GM23248 (cell line): ENCODE measurements at places on chromosomes 16 and 17. TPM values are rescaled to one million over a fixed set of nuclear protein-coding genes. Genes with fewer than 3 reads are reported as not detected.

Gene CES5A
- not detected in 2 replicates for total RNA-seq

Gene RRAD
- 0.22 and 1.1 TPM in 2 replicates for total RNA-seq

Gene MRPL10
- total RNA-seq = 24.8 and 37.3 TPM in 2 replicates

GRCh38 chr16:54417384-54417783 is 130.8 kb upstream of the IRX3 start:
- no peaks in the 10 kb centered on the region for H3K27me3 ChIP-seq
- no peak overlapping the region for H3K27ac ChIP-seq
- H3K4me1 ChIP-seq = no peaks in the 10 kb centered on the region
- H3K4me3 ChIP-seq = no peak overlapping the region
- no peaks in the 10 kb centered on the region for H3K36me3 ChIP-seq

- peaks cover 3% of the 10 kb centered on the region; the same call in 1 of the 2 replicates for H3K4me1 ChIP-seq
- no peak overlapping the region for H3K27ac ChIP-seq
- H3K4me3 ChIP-seq = no peak overlapping the region
- no peaks in the 10 kb centered on the region for H3K36me3 ChIP-seq
- no peak for DNase-seq
These were observed 5.7 kb upstream of the ADAP2 start for GRCh38 chr17:30915833-30916611.

DNA sequence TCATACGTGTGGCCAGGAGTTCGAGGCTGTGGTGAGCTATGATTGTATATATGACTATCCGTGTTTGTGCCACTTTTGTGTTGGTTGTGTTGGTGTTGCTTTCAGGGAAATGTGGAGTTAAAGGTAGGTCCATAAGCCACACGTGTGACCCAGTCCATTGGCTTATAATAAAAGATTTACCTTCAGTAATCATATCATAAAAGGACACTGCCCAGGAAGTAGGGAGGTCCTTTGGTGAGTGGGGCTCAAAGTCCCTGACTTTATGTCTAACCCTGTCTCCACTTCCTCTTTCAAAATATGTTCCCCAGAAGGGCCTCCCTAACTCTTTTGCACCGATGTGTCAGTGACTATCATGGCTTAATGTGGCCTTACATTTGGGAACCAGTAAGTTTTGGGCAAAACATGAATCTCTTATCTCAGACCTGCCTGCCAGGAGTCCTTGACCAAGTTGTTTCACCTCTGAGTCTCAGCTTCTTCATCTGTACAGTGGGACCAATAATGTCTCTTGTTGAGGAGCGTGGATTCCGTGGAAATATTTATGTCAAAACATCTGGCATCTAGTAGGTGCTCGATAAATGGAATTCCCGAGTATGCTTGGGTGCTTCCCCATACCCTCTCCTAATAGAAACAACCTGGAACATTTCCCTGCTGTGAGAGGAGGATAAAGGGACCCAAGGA is 4.8 kb downstream of the TNP2 start:
- no peaks in the 10 kb centered on the region for H3K27me3 ChIP-seq
- peaks cover under 1% of the 10 kb centered on the region; the same call in 1 of the 2 replicates for H3K4me1 ChIP-seq
- no peaks in the 10 kb centered on the region for H3K36me3 ChIP-seq
- no peak overlapping the region for H3K4me3 ChIP-seq
- no peak for DNase-seq

- H3K4me1 ChIP-seq = no peaks in the 10 kb centered on the region
- no peaks in the 10 kb centered on the region for H3K36me3 ChIP-seq
- DNase-seq = no peak
- H3K27ac ChIP-seq = no peak overlapping the region
- peaks cover 16% of the 10 kb centered on the region for H3K27me3 ChIP-seq
These were observed 42.3 kb downstream of the ABCC12 start for GRCh38 chr16:48113471-48113870.

DNA sequence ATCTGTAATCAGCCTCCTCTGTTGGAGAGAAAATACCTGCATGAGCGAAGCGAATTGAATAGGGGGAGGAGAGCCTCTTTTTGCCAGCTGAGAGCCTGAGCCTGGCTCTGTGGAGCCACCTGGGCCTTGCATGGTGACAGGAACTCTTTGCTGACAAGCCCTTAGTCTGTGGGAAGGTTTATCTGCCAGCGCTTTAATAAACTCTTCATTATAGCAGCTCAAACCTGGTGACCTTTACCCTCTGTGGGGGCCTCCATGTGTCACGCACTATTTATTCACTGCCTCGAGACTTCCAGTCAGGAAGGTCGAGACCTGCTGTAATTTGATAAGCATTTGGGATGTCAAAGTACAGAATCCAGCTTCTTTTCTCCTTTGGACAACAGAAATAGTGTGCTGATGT is 282.6 kb downstream of the CBLN1 start:
- H3K27me3 ChIP-seq = no peaks in the 10 kb centered on the region
- no peak overlapping the region for H3K4me3 ChIP-seq
- H3K36me3 ChIP-seq = no peaks in the 10 kb centered on the region
- DNase-seq = no peak
- no peak overlapping the region for H3K27ac ChIP-seq
- H3K4me1 ChIP-seq = no peaks in the 10 kb centered on the region

DNA sequence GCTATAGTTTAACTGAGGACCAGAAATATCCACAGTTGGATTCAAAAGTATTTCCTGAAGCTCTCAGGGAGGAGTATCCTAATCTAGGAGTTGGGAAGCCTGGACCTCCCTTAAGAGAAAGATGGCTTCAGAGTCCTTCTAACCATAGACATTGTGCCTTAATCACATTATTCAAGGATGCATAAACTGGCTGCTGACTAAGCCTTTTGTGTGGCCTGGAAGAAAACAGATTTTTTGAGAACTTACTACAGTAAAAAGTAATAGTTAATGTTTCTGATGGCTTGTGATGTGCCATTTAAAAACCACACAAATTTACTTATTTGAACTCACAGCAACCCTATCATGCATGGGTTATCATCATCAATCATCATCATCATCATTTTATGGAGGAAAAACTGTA is 126.2 kb upstream of the RPL38 start:
- H3K27ac ChIP-seq = no peak overlapping the region
- no peaks in the 10 kb centered on the region for H3K36me3 ChIP-seq
- DNase-seq = no peak
- no peaks in the 10 kb centered on the region for H3K27me3 ChIP-seq
- no peaks in the 10 kb centered on the region for H3K4me1 ChIP-seq
- no peak overlapping the region for H3K4me3 ChIP-seq

- no peaks in the 10 kb centered on the region for H3K27me3 ChIP-seq
- DNase-seq = no peak
- H3K4me3 ChIP-seq = peak overlapping the region; percentile 95; the same call in 1 of the 2 replicates
These were observed 4.0 kb downstream of the RNASEK start for GRCh38 chr17:7016418-7016817.

DNA sequence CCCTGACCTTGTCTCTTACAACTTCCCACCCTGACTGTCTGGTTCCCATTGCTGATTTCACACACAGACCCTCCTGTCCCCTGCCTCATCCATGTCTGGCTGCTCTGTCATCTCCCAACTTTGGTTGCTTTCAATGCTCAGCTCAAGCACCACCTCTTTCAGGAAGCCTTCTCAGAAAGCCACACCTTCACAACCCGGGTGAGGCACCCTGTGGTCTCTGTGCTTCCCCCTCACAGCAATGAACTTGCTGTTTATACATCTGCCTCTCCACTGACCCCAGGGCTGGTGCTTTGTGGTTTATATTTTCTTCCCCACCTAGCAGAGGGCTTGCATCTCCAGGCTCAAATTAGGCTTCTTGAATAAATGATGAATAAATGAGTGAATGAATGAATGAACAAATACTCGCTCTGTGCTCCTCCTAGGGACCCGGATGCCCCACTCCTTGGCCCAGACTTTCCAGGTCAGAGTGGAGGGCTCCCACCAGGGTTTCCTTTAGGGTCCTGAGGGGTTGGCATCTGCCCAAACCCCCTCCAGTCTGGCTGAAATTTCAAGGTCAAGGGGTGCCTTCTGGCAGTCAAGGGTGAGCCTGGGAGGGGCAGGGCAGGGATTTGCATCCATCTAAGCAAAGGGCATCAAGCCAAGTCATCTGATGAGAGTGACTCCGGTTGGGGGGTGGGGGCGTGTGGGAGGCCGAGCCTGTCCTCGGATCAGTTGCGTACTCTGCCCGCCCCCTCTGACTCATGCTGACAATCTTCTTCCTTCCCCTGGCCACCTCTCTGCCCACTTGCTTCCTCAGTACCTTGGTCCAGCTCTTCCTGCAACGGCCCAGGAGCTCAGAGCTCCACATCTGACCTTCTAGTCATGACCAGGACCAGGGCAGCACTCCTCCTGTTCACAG is at the start of gene ITGAX:
Gene ITGAX, plus strand, starts transcription at position 783 of the 898 bp plus-strand sequence. Its CDS starts 79 bp downstream, at position 862.
- no peaks in the 10 kb centered on the region for H3K27me3 ChIP-seq
- no peaks in the 10 kb centered on the region for H3K4me1 ChIP-seq
- peak; percentile 46 for DNase-seq
- H3K27ac ChIP-seq = no peak within 1 kb of the TSS
- no peak within 1 kb of the TSS for H3K4me3 ChIP-seq

- peaks cover 9% of the 10 kb centered on the region; the same call in 1 of the 2 replicates for H3K36me3 ChIP-seq
- no peak overlapping the region for H3K4me3 ChIP-seq
- H3K27me3 ChIP-seq = no peaks in the 10 kb centered on the region
- H3K27ac ChIP-seq = no peak overlapping the region
- H3K4me1 ChIP-seq = no peaks in the 10 kb centered on the region
These were observed 25.1 kb upstream of the IL17C start for GRCh38 chr16:88613293-88613692.

DNA sequence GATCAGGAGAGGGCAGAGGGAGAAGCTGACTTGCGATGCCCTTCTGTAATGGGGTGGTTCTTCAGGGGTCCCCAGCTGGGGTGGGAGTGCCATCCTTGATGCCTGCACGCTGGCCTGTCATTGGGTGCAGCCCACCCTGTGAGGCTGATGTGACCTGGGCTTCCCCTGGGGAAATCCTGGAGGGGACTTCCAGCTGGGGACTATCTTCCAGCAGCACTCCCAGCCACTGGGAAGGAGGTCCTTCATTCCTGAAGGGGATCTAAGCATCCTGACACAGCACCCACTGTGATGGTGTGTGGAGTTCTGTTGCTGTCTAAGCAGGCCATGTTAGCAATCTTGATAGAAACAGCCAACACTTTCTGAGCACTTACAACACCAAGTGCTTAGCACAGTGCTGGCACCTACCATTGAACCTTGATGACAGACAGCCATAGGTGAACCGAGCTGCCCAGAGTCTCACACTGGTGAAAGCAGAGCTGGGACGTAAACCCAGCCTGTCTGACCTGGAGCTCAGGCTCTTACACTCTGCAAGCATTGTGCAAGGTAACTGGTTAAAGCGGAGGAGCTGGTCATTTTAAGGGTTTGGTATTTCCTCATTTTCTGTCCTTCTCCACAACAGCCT is 211.3 kb downstream of the CCDC182 start:
- no peak overlapping the region for H3K27ac ChIP-seq
- no peaks in the 10 kb centered on the region for H3K27me3 ChIP-seq

- H3K27ac ChIP-seq = no peak overlapping the region
- H3K4me3 ChIP-seq = no peak overlapping the region
- peaks cover 43% of the 10 kb centered on the region for H3K27me3 ChIP-seq
- H3K4me1 ChIP-seq = no peaks in the 10 kb centered on the region
- DNase-seq = no peak
These were observed 1.5 kb upstream of the PRR29 start for GRCh38 chr17:63996430-63997182.

GRCh38 chr16:58124601-58124915 is 4.6 kb downstream of the CFAP20 start:
- DNase-seq = peak; percentile 70
- H3K4me3 ChIP-seq = no peak overlapping the region
- H3K27ac ChIP-seq = peak overlapping the region; percentile 57
- no peaks in the 10 kb centered on the region for H3K27me3 ChIP-seq
- no peaks in the 10 kb centered on the region for H3K36me3 ChIP-seq

DNA sequence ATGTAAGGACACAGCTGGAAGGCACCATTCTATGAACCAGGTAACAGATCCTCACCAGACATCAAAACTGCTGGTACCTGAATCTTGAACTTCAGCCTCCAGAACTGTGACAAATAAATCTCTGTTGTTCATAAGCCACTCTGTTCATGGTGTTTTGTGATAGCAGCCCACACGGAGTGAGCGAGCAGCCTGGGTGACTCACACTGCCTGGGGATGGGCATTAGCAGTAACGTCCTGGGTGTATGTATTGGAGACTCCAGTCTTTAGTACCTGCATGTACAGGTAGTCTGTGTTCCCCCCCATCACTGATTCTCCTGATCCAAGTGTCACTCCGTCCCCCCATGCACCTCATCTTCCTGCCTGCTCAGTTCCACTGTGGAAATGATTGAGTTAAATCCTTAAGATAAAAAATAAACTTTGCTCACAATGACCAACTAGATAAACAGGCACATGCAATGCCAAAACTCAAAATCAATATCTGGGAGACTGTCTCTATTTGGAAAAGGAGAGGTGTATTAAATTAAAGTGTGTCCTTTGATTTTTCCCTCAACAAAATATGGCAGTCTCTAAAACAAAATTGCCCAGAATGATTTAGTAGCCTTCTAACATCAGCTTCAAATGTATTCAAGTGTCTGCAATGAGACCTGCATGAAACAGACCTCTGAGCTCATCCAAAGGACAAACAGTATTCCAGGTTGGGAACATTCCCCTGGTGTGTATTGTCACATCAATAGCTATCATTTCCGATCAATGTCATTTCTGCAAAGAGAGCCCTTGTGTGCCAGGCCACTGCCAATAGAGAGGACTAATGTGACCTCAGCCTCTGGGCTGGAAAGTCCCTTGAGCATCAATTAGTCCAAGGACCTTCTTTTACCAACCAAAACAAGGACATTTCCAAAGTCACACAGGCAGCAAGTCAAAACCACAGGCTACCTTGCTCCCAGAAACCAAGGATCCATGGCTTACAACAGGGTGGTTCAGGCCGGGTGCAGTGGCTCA is 12.2 kb upstream of the VAT1L start:
- H3K27ac ChIP-seq = no peak overlapping the region
- no peaks in the 10 kb centered on the region for H3K36me3 ChIP-seq
- no peaks in the 10 kb centered on the region for H3K27me3 ChIP-seq

DNA sequence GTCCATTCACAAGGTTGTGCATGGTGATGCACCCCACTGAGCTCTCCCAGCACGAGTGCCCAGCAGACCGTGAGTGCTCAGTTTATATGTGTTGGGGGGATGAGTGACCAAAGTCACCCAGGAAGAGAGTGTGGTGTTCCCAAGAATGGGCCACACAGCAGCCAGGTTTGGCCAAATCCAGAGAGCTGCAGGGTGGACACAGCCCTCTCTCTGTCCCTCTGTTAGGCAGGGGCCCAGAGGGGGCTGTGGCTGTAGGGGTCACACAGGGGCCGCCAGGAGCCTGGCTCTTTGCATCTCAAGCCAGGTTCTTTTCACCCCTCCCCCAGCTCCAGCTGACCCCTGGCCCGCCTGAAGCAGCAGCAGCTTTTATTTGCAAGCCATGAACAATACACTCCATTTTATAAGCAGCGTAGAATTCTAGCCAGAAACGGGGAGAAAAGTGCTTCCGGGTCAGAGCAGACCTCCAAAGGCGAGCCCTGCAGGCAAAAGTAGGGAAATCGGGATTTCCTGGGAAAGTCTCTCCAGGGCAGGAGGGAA is 13.3 kb downstream of the COTL1 start:
- no peaks in the 10 kb centered on the region for H3K27me3 ChIP-seq
- H3K36me3 ChIP-seq = no peaks in the 10 kb centered on the region
- no peak overlapping the region for H3K27ac ChIP-seq
- DNase-seq = no peak
